ENCODE measurements at places on chromosomes 16 and 17.

DNA sequence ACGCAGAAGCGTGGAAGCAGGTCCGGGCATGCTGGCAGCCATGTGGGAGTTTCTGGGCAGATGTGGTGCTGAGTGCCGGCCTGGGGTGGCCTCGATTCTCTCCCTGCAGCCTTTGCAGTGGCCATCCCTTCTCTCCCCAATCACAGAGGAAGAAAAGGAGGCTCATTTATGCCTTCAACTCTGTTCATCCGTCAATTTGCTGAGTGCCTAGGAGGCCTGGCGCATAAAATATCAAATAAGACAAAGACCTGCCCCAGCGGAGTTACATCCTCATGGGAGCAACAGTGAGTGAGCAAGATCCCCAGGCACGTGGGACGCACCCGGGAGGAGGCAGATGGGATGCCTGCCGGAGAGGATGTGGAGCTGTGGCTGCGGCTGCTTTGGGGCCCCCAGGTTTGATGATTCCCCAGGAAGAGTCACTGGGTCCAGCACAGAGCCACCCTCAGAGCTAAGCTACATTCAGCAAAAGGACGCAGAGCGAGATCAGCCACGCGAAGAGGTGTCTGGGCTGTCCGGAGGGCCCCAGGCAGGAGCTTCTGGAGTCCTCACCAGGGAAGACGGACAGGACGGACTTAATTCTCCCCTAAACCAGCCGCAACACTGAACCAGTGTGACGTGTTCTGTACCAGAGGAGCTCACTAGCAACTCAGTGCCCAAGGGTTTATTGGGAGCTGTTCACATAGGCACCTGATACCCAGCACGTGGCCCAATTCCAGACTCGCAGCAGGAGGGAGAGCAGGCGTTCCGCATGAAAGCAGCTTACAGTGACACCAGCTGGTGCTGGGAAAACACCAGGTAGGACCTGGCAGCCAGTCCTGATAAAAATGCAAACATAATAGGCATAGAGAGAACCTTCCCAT lies 11.3 kb downstream of the CA5A start:
- no peak for DNase-seq

DNA sequence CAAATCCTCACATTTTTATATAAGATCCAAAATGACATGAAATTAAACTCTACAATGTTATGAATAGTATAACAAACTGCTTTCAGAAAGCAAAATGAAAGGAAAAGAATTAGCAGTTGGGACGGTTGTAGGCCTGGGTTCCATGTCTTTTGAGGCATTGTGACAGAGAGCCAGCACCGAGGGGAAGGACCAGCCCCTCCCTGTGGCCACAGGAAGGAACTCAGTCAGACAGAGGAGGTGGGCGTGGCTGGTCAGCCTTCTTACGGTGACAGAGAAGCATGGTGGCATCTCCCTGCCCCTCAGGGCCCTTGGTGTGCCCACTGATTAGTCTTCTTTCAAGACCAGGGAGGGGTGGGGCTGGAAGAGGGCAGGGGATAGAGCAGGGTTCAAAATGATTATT lies 5.7 kb downstream of the ZNF319 start:
- peak; percentile 48 for DNase-seq

- peak; percentile 73 for DNase-seq
These were observed at the start of gene TK2 for GRCh38 chr16:66549284-66550131. TSS of gene TK2 (minus strand) at chr16:66550122. CDS start at chr16:66550061, 61 bp downstream.

- peak; percentile 66 for DNase-seq
These were observed 7.2 kb downstream of the GRIN2C start for GRCh38 chr17:74852237-74853047.

DNA sequence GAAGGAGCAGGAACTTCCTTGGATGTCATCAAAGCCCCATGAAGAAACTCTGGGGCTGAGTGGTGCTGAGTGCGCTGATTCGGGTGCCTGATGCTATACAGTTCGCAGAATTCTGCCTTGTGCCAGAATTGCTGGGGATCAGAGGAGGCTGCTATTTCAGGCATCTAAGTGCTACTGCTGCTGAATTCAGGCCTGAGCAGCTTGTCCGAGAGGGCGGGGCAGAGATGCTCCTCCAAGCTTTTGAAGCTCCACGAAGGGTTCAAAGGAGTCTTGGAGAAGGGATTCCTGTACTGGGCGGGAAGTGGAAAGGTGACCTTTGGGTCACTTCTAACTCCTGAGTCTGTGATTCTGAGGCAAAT lies 227.8 kb downstream of the CCDC182 start:
- DNase-seq: no peak

DNA sequence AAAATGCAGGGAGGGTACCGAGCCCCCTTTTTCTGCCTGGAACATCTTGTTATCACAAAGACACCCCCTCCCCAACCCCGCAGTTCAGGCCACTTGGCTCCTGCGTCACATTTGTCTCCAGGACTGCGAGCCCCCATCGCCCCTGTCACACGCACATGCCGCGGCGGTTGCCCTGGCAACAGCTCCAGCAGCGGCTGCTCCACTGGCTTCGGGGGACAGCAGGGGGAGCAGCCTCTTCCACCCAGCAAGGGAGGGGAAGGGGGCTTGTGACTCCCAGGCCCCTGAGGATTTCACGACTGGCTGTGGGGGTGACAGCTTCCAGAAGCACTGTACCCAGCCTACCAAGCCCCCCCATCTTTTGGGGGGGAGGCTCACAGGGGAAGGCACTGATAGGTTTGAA lies 2.6 kb downstream of the BAIAP3 start:
- DNase-seq: no peak

- DNase-seq: no peak
These were observed 71.5 kb downstream of the FOXL1 start for GRCh38 chr16:86649875-86650274.

DNA sequence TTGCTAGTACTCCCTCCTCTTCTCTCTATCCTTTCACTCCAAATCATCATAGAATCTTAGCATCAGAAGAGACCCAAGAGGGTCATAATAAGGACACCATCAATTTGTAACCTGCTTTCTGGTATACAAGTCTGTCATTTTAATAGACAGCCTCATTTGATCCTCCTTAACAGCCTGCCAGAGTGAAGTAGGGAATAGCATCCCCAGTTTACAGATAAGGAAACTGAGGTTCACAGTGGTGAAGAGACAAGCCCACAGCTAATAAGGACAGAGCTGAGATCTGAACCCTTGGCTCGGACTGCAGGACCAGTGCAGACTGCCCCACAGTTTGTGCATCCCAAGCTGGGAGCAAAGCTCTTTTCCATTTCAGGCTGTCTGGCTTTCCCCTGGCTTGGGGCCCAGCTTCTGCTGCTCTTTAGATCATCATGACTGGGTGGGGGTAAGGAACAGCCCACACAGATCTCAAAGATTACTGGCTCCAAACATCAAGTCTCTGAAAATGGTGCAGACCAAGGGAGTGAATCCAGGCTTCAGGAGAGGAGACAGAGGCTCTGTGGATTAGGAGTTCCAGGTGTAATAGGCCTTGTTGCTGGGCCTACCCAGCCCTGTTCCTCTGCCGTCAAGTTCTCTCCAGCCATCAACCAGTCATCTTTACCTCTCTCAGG lies 10.3 kb upstream of the IGFBP4 start:
- DNase-seq: no peak

DNA sequence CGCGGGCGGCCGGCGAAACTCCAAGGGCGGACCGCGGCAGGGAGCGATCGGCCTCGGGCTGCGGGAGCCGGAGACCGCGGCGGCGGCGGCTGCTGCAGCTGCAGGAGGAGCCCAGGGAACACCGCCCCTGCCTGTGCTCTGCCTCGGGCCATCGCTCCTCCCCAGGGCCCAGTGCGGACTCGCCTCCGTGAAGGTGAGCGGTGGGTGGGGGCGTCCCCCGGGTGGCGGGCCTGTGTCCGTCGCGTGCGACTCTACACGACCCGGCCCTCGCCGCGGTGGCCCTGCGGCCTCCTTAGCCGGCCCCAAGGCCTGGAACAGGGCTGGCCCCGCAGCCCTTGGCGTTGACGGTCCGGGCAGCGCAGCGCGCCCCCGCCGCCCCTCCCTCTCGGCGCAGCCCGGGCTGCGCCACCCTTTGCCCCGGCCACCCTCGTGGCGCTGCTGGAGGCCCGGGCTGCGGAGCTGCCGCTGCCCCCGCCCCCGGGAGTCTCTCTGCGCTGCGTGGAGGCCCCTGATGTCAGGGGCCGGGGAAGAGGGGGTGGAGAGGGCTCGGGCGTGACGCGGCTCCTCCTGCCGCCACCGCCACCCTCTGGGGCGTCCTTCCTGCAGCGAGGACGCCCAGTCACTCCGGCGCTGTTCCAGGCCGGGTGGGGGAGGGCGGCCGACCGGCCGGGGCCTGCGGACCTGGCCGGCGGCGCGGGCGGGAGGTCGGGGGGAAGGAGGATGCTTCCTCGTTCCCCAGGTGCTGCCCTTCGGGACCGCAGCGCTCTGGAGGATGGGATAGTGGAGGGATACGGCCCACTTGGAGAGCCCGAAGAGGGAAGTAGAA lies 485 bp downstream of the DYNLL2 start:
- peak; percentile 67 for DNase-seq

- DNase-seq: no peak
These were observed 217.4 kb downstream of the RPTOR start for GRCh38 chr17:80762076-80762475.

DNA sequence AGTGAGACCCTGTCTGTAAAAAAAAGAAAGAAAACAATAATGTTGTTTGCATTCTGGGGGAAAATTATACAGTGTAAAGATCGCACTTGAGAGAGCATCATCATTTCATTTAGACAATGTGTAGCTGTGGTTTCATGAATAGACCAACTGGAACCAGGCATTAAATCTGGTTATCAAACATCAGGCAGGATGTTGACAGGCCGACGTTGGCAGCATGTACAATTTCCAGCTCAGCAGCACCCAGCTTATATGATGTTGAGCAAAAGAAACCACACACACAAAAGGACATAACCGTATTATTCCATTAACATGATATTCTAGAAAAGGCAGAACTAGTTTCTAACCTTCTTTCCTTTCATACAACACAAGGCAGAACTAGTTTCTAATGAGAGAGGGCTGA lies 5.8 kb downstream of the MARVELD3 start:
- DNase-seq: no peak

GRCh38 chr17:76869496-76870376 lies 1.5 kb downstream of the MGAT5B start:
- peak; percentile 12 for DNase-seq

DNA sequence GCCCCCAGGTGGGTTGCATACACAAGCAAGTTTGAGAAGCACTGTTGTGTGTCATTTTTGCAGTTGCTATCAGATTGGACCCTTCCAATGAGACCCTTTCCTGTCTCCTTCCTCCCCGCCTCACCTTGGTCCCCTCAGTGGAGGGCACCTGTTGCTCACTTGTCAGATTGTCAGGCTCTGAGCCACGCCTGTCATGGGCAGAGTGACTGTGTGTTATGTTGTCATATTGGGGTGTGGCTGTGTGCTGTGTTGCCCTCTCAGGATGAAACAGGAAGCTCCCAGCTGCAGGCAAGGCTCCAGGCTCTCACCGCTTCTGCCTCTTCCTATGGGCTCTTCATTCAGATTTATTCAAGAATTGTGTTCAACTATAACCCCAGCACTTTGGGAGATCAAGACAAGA lies 302.9 kb downstream of the CPPED1 start:
- peak; percentile 9 for DNase-seq

DNA sequence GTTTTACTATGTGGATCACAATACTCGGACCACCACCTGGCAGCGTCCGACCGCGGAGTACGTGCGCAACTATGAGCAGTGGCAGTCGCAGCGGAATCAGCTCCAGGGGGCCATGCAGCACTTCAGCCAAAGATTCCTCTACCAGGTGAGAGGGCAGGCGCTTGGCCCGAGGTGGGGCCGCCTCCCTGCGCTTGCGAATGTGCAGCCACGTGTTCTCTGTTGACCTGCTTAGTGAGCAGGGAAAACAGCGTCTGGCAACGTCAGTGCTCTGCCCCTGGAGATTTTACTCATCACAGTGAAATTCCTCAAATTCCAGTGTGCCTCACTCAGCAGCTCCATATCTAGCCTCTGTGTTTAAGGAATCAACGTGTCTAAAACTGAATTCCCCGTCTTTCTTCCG lies 33.4 kb upstream of the CLEC18A start:
- no peak for DNase-seq

GRCh38 chr16:56475201-56475600 lies 23.8 kb downstream of the OGFOD1 start:
- DNase-seq: no peak

- DNase-seq: no peak
These were observed 22.6 kb downstream of the SRCAP start for GRCh38 chr16:30721606-30722005.

DNA sequence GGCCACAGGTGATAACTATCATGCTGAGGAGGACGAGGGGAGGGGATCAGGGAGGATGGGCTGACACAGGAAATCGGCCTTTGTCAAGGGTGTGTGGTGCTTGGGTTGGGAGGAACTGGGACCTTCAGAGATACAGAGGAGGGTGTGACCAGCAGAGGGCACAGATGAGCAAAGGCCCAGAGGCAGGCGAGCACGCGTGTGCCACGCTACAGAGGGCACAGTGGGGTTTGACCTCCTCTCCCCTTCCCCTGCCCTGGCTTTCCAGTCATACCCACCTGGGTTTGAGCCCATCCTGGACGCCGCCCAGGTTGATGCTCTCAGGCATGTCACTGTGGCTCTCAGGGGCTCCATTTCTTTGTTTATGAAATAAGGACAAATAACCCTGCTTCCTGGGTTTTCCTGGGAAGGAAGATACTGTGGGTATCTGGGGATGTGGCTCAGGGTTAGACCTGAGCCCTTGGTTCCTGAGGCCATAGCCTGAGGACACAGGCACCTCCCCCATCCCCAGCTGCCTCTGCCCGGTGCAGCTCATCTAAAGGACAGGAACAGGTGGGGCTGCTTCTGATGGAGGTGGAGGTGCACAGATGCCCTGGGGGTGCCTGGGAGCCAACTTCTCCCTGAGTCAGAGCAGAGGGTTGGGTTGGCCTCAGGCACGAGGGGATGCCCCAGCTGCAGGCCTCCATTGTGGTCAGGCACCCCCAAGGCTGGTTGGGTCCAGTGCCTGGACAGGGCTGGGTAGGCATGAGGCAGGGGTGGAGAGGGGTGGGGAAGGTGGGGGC lies 51.8 kb downstream of the BEAN1 start:
- DNase-seq: peak; percentile 88

- DNase-seq: no peak
These were observed 81.1 kb downstream of the EFCAB13 start for GRCh38 chr17:47404875-47405274.

DNA sequence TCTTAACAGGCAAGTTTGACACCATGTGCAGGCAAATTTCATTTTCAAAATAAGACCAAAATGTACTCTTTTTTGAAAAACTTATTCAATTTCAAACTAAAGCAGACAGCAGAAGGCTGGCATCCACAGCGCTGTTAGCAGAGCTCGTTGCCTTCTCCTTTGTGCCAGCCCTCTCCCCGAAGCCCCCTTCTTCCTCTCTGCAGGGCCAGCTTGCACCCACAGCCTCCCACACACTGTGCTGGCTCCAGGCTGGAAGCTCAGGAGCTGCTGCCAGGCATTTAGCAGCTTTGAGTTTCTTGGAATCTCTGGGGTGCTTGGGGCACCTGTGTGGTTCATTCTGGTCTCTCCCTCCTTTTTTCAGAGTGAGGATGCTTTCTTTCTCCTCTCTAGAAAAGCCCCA lies 37.7 kb downstream of the GP2 start:
- DNase-seq: no peak

- DNase-seq: no peak
These were observed 141.5 kb upstream of the MED13 start for GRCh38 chr17:62206550-62206949.

- peak; percentile 27 for DNase-seq
These were observed 37.8 kb downstream of the ITGAE start for GRCh38 chr17:3762922-3763776.

GRCh38 chr16:57756424-57757325 lies 21.1 kb downstream of the KATNB1 start:
- no peak for DNase-seq

Measured in stimulated activated CD4-positive, alpha-beta T cell treated with anti-CD3 and anti-CD28 coated beads, Interleukin-2, amount 100 ng/mL, for 24 hours (primary cell).